ENCODE measurements at places on chromosomes 2 and 18. TPM values are rescaled to one million over a fixed set of nuclear protein-coding genes. Genes with fewer than 3 reads are reported as not detected.

- ATAC-seq = no peak
Measured at GRCh38 chr2:6425032-6425431, 440.7 kb downstream of the CMPK2 start.

DNA sequence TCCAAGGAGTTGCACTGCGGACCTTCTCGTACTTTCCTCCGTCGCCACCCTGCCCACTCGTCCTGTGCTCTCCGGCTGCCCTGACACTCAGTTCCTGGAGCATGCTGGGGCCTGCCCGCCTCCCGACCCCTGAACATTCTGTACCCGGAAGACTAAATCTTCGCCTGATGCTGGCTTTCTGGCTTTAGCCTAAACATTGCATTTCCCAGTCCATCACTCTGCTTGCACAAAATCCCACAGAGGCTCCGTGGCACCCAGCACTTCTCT lies 550 bp upstream of the SFXN5 start:
- ATAC-seq = no peak

- ATAC-seq = no peak
Measured at GRCh38 chr18:47593744-47594472, 336.6 kb downstream of the SMAD2 start.

GRCh38 chr2:241849616-241850543 lies 8.8 kb downstream of the PDCD1 start:
- peak; percentile 32 for ATAC-seq

GRCh38 chr2:8003462-8004075 lies 678.3 kb upstream of the ID2 start:
- ATAC-seq = no peak

- no peak for ATAC-seq
Measured at GRCh38 chr2:199556527-199557285, 99.0 kb upstream of the SATB2 start.

DNA sequence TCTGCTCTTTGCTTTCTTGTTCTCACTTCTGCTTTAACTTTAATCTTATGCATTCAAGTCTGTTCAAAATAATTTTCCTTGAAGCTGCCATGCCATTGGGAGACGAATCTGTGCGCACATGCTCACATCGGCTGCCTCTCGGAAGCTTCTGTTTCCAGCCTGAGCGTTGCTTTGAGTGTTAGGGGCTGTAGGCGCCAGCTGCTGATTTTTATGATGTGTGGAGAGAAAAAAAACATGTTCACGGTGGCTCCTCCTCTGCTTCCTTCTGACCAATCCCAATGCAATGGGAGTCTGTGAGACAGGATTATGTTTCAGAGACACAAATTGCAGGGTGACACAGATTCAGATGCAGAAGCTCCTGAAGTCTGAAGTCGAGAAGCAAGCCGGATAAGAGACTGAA lies at the start of gene MC4R:
TSS of gene MC4R (minus strand) at position 180 of the 400 bp plus-strand sequence. CDS start 426 bp downstream, outside the sequence.
- ATAC-seq = no peak

- no peak for ATAC-seq
Measured at GRCh38 chr2:219736209-219736608, 108.8 kb downstream of the SLC4A3 start.

DNA sequence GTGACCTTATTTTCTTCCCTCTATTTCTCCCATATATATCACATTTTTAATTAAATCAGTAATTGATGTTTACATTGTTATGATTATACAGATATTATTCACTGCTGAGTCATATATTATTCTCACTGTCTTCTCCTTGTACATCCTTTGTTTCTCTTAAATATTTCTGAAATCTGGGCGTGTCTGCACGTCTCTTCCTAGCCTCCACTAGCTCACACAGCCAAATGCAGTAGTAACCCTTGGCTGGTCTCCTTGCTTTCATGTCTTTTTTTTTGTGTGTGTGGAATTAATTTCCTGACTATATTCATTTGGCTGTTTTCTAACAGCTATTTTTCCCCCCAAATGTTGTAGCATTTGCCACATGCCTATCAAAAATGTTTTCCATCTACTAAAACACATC lies 15.8 kb downstream of the CCNYL1 start:
- ATAC-seq = no peak

DNA sequence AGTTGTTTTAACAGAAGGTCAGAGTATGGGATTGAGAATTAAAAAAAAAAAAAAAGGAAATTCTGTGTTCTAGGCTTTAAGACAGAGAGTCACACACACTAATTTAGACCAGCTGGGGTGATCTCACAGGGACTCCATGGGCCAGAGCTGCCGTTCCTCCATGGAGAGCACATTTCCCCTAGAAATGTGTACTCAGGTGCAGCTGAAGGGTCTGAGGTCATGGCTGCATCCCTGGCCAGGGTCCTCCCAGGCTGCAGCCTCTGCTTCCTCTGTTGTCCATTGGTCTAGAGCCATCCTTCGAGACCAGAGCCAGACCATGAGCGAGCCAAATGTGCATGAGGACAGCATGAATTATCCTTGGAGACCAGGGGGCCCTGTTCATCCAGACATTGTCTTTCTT lies 190.1 kb upstream of the TNP1 start:
- no peak for ATAC-seq

DNA sequence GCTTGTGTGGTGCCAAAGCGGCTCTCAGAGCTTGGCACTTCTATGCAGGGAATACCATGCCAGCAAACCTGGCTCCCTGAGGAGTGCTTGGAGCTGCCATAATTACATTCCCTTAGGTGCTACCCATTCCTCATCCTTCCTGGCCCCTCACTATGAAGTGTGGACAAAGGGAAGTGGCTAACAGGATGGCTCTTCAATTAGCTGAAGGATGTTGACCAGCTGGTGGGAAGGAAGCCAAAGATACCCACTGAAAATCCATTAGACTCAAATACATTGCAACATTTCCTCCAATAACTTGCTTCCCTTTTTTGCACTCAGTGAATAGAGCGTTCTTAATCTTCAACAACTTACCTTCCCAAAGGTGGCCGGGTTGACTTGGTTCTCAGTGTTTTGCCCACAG lies 8.5 kb downstream of the RFX8 start:
- ATAC-seq = no peak

- ATAC-seq = no peak
Measured at GRCh38 chr2:217433522-217433921, 569.3 kb downstream of the TNS1 start.

- no peak for ATAC-seq
Measured at GRCh38 chr2:237558961-237559641, 7.3 kb upstream of the PRLH start.

DNA sequence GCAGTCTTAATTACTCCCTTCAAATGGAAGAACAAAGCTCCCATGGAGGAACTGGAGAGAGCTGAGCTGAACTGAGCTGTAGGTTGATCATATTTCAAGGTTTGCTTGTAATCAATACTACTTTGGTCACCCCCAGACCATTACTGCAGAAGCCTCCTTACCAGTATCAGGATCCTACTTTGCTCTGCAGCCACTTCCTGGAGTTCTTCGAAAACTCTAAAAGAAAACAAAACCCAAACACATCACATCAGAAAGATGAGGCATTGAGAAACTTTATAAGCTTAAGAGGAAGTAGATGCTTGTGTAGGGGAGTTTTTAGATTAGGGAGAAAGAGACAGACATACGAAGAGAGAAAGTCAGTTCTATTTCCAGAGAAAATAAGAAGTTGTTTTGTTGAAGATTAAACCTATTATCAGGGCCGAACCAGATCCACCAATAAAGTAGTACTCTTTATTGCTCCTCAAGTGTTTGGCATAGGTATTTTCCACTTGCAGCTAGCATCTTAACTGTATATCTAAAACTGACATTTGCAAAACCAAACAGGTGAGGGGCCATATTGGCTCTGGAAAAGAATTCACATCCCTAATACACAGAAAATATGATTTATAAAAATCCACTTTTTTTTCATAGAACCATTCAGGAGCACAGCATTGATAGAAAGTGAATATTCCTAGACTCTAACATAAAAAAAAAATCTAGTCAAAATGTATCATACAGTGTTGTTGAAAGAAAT lies 166.9 kb upstream of the KLF7 start:
- peak; percentile 26 for ATAC-seq

GRCh38 chr2:197975931-197976519 lies 171.6 kb downstream of the PLCL1 start:
- ATAC-seq = no peak

DNA sequence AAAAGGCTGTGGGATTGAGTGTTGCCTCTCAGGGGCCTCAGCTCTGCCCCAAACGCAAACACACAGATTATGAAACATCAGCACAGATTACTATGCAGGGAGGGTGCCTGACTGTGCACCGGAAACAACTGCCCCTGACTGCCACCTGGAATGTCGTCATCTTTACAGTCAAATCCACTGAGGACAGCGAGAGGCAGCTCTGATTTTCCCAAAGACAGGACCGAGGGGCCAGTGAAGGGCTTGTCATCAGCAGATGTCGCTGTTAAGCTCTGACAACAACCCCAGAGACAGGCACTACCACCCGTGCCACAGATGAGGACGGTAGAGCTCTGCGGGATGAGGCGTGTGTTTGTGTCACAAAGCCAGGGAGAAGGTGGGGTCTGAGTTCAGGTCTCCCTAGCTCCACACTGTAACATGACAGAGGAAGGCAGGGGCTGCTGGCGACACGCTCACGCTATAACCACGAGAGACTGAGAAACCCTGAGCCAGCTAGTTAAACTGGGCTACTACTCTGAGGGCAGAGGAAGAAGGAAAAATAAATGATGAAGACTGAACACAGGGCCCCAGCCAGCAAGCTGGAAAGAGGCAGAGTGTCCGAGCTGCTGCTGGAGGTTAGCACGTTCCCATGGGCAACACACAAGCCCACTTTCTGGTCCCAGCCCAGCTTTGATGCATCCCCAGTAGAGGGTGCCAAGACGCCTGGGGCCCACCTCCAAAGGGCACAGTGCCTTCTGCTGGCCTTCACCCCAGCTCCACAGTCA lies 47.0 kb downstream of the PARD6G start:
- no peak for ATAC-seq

- peak; percentile 59 for ATAC-seq
Measured at GRCh38 chr2:149038442-149039212, at the start of gene LYPD6B. LYPD6B (plus strand) TSS chr2:149038699; CDS start chr2:149130949, 92,250 bp downstream.

DNA sequence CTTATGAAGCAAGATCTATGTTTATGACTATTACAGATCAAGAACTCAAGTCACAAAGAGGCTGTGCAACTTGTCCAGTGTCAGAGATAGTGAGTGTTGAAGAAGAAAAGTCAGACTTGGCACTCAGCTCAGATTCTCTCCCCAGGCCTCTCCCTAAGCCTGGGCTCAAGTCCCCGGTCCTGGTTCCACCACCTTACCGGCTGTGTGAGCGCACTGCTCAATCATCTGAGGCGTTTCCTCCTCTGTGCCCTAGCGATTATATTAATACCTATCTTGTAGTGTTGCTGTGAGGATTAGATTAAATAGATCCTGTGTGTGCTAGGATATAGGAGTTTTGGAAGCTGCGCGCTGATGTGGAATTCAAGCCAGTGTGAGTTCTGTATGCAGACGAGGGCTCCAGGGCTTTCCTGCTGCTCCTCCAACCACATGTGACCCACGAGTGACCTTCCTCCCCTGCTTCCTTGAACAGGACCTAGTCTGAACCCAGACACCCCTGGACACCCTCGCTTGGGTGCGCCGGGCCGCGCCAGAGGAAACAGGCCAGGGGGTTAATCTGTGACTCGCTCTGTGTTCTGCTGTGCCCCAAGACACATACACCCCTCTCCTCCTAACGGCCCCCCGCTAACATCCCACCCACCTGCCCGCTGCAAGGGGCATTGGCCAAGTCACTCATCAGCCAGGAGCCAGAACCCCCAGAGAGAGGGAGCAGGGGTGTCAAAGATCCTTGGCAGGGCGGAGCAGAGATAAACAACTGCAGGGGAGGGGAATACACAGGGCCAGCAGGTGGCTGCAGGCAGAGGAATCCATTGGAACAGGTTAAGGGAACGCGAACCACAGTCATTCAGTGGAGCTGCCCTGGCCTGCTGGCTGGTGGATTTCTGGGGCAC lies 38.3 kb downstream of the TNS1 start:
- no peak for ATAC-seq

DNA sequence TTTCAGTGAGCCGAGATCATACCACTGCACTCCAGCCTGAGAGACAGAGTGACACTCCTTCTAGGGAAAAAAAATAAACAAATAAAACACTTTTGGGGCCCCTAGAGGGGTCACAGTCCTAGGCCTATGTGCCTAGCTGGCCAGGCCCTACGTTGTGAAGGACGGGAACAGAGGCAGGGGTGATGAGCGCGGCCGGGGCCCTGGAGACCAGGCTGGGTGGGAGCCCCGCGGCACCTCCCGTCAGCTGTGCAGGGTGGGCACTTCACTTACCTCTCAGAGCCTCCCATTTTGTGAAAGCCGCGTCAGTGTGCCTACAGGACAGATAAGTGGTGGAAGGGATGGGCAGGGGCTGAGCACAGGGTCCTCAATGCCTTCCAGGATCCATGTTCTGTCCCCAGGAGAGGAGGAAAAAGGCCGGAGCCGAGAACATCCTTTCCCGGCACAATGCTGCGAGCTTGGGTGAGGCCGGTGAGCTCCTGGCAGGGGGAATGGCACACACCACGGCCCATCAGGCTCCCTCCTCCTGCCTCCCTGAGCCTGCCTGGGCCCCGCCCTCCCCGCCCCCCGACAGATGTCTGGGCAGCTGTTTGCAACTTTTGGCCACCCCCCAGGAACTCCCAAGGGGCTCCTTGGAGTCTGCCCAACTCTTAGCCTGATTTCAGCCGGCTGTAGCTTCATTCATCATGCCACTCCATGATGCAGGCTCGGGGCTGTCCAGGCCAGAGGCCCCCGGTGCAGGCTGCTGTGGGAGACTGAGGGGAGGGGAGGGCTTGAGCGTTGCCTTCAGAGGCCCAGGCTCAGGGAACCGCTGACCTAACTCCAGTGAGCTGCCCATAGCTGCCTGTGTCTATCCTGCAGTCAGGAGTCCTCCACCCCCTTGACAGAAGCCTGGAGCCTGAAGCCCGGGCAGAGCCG lies 196.5 kb downstream of the TFCP2L1 start:
- ATAC-seq = no peak

DNA sequence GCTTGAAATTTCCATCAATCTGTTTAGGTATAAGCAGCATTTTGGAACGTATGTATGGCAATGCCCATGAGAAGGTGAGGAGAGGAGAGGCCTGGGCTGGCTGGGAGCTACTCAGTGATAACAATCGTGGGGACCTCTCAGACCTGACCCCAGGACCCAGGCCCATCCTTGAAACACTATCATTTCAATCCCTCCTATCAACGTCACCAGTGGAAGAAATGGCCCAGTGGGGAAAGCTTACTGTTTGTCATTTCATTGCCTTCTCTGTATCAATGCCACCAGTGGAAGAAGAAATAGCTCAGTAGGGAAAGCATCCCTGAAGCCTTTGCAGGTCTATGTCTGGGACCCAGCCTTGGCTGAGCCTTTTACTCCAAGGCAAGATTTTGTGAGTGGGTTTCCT lies 44.8 kb downstream of the ASB18 start:
- no peak for ATAC-seq

GRCh38 chr18:28647961-28648360 lies 471.0 kb upstream of the CDH2 start:
- ATAC-seq = no peak

- peak; percentile 18 for ATAC-seq
Measured at GRCh38 chr2:241111440-241111805, 9.3 kb upstream of the MTERF4 start.

C1QL2 gene
- not detected for total RNA-seq

B3GNT7 gene
- total RNA-seq = not detected

FSHR gene
- total RNA-seq = not detected

ANKAR gene
- total RNA-seq = 4.4 TPM

MRPS5 gene
- total RNA-seq = 76.0 TPM

ST6GAL2 gene
- not detected for total RNA-seq

ACTG2 gene
- not detected for total RNA-seq

LRRC30 gene
- total RNA-seq = not detected

CYP27A1 gene
- total RNA-seq = not detected

MC5R gene
- total RNA-seq = not detected

Measured in activated T-helper 17 cell treated with anti-CD3 and anti-CD28 coated beads, Interleukin-2, amount 50 U/mL, for 72 hours (primary cell).